ENCODE measurements at places on chromosomes 1 and 21.
A peak's percentile ranks its signal among the peaks of the same experiment; 100 is the strongest.

DNA sequence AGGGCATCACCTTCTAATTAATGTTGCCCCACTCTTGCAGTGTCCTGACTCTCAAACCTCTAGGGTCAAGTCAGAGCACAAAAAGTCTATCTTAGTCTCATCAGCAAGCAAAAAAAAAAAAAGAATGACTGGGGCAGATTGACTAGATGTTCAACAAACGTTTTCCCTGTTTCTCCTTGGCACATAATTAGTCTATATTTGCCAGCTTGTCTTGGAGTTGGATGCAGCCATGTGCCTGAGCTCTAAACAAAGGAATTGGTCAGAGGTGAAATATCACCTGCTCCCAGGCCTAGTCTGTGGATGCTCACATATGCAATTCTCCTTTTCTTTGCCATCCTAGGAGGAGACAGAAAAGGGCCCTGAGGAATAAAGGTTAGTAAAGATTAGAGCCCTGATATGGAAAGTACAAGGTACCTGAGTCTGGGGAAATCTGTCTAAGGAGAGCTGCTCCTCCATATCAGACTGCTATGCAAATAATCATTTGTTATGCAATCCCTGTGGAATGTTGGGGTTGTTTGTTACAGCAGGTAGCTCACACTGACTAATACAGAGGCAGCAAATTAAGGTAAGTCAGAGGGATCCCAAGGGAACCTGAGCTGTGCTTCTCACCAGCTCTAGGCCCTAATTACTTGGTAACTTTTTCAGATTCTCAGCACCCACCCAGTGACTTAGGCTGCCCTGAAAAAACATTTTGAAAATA, 130.8 kb downstream of the BRINP2 start:
- DNase-seq, result no peak

DNA sequence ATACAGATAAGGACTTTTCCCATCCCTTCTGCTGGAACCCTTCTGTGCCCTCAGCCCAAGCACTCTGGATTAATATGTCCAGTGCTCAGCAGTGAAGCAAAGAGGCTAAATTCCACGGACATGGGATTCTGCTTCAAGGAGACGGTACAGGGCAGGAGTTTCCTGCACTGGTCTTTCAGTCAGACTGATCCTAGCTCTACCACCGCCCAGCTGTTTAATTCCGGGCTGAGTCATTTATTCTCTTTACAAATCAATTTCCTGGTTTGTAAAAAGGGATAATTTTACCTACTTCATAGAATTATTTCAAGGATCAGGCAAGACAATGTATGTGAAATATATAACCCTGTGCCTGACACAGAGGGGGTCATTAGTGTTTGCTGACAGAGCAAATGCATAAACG, 41.6 kb upstream of the NRDC start:
- DNase-seq, result no peak

DNA sequence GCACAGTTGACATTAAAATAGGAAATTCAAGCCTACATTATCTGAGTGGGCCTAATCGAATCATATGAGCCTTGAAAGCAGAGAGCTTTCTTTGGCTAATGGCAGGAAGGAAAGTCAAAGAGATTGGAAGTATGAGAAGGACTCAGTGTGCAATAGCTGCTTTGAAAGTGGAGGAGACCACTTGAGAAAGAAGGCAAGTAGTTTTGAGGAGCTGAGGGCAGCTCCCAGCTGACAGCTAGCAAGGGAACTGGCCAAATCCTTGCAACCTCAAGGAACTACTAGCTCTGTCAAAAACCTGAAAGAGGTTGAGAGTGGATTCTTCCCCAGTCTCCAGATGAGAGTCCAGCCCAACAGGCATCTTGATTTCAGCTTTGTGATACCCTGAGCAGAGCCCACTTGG, 149.0 kb upstream of the CACYBP start:
- DNase-seq, result no peak

- DNase-seq, result no peak
Observed at GRCh38 chr21:41068496-41068895, 99.5 kb upstream of the BACE2 start.

- DNase-seq, result no peak
Observed at GRCh38 chr1:205228093-205228521, 361 bp downstream of the TMCC2 start.

DNA sequence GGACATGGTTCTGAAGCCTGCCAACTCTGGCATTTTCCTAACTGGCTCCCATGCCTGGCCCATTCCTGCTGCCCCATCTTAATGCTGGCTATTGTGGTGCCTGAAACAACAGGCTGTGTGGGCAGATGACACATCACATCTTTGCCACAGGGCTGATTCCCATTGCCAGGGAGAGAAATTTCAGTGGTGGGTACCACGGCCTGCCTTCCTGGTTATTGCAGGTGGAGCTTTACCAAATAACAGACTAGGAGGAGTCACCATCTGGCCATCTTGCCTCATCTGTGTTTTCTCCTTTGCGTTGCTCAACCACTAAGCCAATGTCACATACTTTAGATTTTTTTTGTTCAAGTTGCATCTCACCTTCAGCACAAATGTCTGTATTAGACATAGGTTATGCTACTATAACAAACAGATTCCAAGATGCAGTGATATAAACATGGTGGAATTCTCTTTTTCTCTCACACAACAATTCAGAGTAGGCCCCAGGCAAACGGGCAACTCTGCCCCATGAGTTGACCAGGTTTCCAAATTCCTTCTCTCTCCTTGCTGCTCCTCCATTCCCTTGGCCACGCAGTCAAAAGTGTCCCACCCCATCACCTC, 14.1 kb downstream of the CDA start:
- no peak for DNase-seq

DNA sequence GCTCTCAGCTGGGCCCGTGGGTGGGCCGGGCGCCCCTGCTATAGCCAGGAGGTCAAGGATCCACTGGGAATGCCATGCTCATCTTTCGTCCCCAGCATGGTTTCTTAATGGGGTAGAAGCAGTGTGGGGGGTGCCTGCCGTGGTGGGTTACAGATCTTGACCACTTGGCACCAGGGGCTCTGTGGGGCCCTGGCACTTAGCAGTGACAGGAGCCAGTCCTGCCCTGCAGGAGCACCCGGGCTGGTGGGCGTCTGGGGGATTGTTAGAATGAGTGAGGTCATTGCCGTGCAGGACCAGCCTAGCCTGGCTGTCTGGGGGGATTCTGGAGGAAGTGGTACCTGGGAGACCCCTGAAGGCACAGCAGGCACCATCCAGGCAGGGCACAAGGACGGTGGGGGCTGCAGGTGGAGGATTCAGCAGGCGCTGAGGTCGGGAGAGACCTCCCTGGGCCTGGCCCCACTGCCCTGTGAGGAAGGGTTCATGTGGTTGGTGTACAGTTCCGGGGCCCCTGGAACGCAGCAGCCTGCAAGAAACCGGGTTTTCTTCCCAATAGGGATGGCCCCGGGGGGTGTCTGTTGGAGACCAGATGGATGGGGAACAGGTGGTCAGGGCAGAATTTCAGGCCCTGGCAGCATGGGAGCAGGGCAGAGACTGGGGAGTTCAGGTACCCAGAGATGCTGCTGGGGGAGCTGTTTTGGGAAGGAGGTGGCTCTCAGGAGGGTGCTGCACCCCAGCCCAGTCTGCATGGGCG, 4.8 kb downstream of the AIRE start:
- DNase-seq, result no peak

- no peak for DNase-seq
Observed at GRCh38 chr1:109270623-109271317, 12.2 kb downstream of the PSRC1 start.

- DNase-seq, result no peak
Observed at GRCh38 chr21:36783612-36784374, 84.9 kb downstream of the SIM2 start.

GRCh38 chr1:243595527-243596210, 254.4 kb downstream of the AKT3 start:
- no peak for DNase-seq

GRCh38 chr1:109669246-109669948, 1.5 kb downstream of the GSTM2 start:
- DNase-seq, result no peak

- DNase-seq, result no peak
Observed at GRCh38 chr1:215056584-215056983, 26.0 kb upstream of the KCNK2 start.

GRCh38 chr1:228059634-228060457, 22.7 kb upstream of the ARF1 start:
- no peak for DNase-seq

DNA sequence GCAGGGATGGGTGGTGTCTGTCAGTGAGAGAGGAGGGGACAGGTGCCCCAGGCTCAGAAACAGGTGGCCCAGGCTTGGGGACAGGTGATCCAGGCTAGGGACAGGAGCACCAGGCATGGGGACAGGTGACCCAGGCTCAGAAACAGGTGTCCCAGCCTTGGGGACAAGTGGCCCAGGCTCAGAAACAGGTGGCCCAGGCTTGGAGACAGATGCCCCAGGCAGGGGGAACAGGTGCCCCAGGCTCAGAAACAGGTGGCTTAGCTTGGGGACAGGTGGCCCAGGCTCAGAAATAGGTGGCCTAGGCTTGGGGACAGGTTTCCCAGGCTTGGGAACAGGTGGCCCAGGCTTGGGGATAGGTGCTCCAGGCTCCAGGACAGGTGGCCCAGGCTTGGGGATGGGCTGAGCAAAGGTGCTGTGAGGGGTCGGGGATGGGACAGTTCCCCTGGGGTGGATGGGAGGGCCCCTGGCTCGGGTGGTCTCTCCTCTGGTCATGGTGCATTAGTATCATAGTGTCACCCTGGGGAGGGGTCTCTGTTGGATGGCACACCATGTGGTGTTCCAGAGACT, 87.7 kb upstream of the C1orf174 start:
- DNase-seq, result no peak

- no peak for DNase-seq
Observed at GRCh38 chr1:209364716-209365115, 218.8 kb upstream of the CAMK1G start.

DNA sequence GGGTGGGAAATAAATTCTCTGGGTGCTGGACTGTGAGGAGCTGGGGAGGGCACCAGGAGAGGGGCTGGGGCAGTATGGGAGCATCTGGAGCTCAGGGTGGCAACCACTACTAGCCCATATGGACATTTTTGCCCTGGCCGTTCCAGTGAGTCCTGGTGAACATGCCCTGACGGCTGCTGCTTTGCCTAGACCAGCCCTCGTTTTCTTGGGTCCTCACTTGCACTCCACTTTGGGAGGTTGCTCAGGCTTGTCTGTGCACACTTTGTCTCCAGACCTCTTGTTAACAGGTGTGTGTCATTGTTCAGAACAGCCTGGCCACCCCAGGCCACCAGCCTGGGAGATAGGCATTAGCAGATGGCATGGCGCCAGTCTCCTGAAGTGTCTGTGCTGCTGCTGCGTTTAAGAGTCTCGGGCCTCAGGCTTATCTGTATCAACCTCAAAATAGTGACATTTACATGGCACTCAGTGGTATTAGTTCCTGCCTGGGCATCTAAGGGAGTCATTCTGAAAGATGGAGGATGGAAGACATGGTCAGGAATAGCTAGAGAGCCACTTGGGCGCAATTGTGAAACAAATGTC, 190.5 kb downstream of the PTPRU start:
- DNase-seq, result no peak

DNA sequence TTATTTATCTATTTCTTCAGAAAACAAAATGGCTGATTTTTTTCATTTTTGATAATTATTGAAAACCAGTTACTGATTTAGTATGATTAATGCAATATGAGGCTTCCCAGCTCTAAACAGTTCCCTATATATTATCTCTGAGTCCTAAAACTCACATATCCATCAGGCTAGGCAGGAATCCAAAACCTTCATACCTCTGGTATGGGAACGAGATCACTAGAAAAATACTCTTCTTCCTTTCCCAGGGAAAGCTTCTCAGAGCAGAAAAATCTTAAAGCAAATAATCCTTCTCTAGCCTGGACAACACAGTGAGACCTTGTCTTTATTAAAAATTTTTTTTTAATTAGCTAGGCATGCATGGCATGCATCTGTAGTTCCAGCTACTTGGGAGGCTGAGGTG, 42.5 kb downstream of the KDM5B start:
- no peak for DNase-seq

DNA sequence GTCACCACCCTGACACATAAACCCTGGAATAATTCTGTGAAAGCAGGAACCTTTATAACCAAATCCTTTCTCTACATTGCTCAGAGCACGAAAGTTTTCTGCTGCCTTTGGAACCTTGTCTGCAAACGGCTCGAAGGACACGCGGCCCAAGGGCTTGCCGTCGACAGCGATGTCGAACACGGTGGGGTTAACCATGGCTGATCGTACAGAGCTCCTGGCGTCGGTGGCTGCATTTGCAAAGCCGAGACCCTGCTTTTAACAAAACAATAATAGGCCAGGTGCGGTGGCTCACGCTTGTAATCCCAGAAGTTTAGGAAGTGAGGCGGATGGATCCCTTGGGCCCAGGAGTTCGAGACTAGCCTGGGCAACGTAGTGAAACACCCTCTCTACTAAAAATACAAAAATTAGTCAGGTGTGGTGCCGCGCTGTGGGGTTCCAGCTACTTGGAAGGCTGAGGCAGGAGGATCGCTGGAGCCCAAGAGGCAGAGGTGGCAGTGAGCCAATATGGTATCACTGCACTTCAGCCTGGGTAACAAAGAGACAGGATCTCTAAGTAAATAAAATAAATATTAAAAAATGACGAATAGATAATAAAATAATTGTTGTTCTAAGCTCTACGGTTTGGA, 2.2 kb upstream of the EIF2B3 start:
- DNase-seq, result no peak

DNA sequence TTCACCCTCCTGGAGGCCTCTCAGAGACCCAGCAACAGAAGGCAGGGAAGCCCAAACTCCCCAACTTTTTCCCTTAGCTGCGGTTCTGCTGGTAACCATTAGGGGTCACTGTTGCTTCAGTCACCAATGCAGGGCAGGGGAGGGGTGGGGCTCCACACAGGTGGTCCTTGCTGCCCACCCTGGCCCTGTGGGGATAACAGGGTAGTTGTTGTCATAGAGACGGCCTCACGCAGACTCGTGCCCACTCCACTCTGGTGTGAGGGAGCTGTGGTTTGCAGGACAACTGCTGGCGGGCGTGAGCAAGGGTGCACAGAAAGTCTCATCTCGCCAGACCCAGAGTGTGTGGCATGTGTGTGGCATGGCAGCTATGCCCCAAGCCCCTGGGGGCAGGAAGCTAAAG, 19.9 kb downstream of the INSRR start:
- DNase-seq, result peak; percentile 6

DNA sequence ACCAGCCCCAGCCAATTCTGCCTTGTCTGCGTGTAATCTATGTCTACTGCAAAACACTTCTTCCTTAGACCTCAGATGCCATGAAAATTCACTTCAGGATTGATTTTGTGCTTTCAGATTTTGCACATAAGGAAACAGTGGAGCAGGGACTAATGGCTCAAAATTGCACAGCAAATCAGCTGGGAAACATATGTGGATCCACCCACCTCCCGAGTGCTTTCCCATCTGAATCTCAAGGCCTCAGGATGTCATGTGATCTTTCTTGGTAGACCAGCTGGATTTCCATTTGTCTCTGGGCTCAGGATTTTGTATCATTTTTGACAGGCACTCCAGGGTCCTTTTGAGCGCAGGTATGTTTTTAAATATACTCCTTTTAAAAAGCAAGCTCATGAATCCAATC, 158.6 kb downstream of the MIS18A start:
- no peak for DNase-seq
